ENCODE measurements at places on chromosomes 7 and 10.

- DNase-seq: peak; percentile 35
Observed at GRCh38 chr7:106480616-106481031, 180.3 kb downstream of the CCDC71L start.

GRCh38 chr7:28180364-28181147, at the start of gene JAZF1:
JAZF1 (minus strand) TSS chr7:28180795.
- peak; percentile 40 for DNase-seq

GRCh38 chr7:75534727-75535307, 42.7 kb downstream of the SPDYE5 start:
- DNase-seq: peak; percentile 92

GRCh38 chr7:12490107-12490688, 80.3 kb upstream of the SCIN start:
- peak; percentile 39 for DNase-seq

GRCh38 chr7:901388-902154, 25.2 kb downstream of the GET4 start:
- peak; percentile 70 for DNase-seq
